ENCODE measurements at places on chromosomes 2 and 18.
A peak's percentile ranks its signal among the peaks of the same experiment; 100 is the strongest.

DNA sequence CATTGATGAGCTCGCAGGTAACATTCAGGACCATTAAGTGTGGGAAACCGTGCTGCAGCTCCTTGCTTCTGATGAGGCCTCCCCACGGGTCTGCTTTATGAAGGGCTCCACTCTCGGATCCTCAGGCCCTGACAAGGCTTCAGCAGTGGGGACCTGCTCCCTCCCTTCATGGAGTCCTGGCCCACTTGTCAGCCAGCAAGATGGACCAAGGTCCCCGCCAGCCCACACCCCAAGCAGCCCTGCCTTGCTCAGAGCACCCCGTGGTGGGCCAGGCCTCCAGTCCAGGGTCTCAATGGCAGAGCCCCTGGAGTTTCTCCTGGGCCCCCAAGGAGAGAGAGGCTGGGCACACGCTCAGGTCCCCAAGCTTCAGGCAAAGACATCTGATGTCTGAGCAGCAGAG lies 41.5 kb downstream of the CROCC2 start:
- no peak for DNase-seq

DNA sequence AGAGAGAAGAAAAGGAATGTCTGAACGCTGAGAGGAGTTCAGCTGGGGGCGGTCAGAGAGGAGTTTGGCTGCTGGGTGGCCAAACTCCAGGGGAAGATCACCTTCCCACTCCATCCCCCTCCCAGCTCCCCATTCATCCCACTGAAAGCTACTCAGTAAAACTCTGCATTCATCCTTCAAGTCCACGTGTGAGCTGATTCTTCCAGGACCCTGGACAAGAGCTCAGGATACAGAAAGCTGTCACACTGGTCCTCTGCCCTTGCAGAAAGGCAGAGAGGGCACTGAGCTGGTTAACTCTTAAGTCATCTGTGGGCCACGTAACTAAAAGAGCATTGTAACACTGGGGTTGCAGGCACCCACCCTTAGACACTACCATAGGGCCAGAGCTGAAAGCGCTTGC lies 132.1 kb upstream of the ARL4C start:
- DNase-seq, result no peak

DNA sequence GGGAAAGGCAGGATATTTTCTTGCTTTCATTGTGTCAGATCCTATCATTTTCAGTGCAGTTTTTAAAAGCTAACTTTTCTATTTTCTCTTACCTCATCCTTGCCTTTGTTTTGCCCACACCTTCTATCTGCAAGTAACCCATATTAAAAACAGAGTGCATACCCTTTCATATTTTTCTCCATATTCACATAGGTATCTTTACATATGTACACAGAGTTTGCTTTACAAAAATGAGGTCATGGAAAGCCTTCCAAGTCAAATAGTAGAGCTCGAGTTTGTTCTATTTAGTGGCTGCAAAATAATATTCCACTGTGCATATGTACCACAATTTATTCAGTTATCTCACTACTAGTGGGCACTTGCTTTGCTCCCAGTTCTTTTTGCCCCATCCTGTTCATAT lies 3.9 kb upstream of the DHRS9 start:
- no peak for DNase-seq

DNA sequence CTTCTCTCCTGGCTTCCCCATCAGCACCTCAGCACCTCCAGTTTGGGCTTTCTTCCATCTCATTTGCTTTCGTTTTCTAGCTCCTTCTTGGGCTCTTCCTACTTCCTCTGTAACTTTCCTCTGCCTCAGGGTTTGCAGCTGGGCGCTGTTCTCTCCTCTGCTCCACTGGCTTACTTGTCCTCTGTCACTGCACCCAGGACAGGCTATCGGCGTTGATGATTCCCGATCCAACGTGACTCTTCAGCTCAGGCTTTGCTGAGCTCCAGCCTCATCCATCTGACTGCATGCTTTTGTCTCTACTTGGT lies 362.4 kb downstream of the CYRIA start:
- DNase-seq, result no peak

- peak; percentile 58 for DNase-seq
These were observed 721 bp downstream of the FHOD3 start for GRCh38 chr18:36298126-36298741.

GRCh38 chr18:2961821-2962220 lies 51.1 kb downstream of the LPIN2 start:
- DNase-seq, result no peak

DNA sequence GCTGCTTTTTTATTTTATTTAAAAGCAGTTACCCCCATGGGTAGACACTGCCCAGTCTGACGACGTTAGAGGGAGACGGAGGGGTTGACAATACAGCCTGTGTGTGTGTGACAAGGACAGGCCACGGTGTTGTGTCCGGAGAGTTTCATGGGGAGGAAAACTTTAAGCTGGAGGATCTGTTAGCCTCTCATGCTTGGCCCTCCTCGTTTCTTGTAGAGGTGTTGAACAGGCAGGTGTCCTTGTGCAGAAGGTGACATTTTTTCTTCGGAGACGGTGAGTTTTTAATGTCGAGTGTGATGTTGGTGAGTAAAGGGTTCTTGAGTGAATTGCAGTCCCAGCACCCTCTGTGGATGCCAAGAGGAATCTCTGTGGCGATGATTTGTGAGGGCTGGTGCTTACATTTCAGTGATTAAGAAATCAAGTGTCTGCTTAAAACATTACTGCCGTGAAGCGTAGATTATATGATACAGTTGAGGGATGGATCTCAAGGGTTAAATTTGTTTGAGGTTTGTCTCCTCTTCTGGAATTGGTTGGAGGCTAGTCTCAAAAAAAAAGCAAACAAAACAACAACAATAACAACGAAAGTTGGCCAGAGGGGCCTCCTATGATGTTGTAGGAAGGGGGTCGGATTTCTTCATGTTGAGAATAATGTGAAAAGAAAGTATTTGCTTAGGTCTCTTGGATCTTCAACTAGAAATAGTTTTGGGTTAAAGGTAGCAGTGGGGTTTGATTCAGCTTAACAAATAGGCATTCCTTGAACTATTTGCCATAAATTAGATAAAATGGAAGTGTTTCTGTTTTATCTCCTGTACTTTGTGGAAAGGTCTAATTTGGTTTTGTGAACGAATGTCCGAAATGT lies 1.6 kb downstream of the NCOA1 start:
- DNase-seq, result peak; percentile 20

GRCh38 chr2:119009110-119009509 lies 67.1 kb downstream of the MARCO start:
- no peak for DNase-seq

DNA sequence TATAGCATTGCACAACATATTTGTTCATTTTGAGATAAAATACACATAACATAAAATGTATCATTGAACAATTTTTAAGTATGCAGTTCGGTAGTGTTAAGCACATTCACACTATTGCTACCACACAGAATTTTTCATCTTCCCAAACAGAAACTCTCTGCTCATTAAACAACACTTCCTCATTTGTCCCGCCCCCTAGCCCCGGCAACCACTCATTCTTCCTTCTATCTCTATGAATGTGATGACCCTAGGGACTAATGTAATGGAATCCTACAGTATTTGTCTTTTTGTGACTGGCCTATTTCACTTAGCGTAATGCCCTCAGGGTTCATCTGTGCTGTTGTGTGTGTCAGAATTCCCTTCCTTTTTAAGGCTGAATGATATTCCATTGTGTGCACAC lies 95.4 kb downstream of the TSHZ1 start:
- no peak for DNase-seq

GRCh38 chr18:39841482-39842365 lies 2113.3 kb upstream of the PIK3C3 start:
- peak; percentile 71 for DNase-seq

All from neuronal stem cell (in vitro differentiated cells).